A549 treated with RU486 at 1 μM for 4 hours (cell line): ENCODE measurements at places on chromosomes 6 and 20. TPM values are rescaled to one million over a fixed set of nuclear protein-coding genes. Genes with fewer than 3 reads are reported as not detected.

Gene SLC35F1
- total RNA-seq, result 0.02 TPM in 1 of 5 replicates, not detected in the others

Gene EFCAB8
- not detected in 5 replicates for total RNA-seq

Gene NFATC2
- total RNA-seq, result 6.2 to 8.2 TPM (median 7.5 TPM) in 5 replicates

Gene NMBR
- not detected in 5 replicates for total RNA-seq

Gene TRIM31
- total RNA-seq, result 1.6 to 3.1 TPM (median 2.3 TPM) in 5 replicates

Gene PI16
- not detected in 5 replicates for total RNA-seq

Gene SEL1L2
- not detected in 5 replicates for total RNA-seq

Gene MAP3K5
- total RNA-seq, result 2.0 to 3.1 TPM (median 2.8 TPM) in 5 replicates

Gene TUBB2B
- 11.8 to 13.2 TPM (median 12.2 TPM) in 5 replicates for total RNA-seq

Gene HLA-DQA1
- not detected in 5 replicates for total RNA-seq

Gene LRRN4
- 0.07 to 0.08 TPM in 2 of 5 replicates, not detected in the others for total RNA-seq
